ENCODE measurements at places on chromosomes 5 and 9.

GRCh38 chr5:5318426-5319190 lies 103.9 kb upstream of the ICE1 start:
- DNase-seq, result no peak

- DNase-seq, result no peak
Observed at GRCh38 chr5:135396459-135397055, 2.5 kb downstream of the MACROH2A1 start.

DNA sequence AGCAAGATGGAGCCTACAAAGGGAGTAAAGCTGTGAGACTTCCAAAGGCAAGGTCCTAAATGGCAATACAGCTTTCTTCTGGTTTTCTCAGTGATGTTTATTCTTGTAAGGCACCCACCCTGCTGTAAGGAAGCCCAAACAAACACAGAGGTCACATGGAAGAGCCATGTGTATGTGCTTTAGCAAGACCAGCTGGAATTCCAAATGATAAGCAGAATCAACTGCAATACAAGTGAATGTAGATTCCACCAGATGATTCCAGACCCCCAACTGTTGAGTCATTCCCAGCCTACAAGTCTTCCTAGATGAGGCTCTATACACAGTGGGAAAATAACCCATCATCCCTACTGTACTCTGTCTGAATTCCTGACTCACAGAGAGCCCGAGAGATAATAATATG lies 122.8 kb downstream of the DEPDC1B start:
- DNase-seq, result no peak

DNA sequence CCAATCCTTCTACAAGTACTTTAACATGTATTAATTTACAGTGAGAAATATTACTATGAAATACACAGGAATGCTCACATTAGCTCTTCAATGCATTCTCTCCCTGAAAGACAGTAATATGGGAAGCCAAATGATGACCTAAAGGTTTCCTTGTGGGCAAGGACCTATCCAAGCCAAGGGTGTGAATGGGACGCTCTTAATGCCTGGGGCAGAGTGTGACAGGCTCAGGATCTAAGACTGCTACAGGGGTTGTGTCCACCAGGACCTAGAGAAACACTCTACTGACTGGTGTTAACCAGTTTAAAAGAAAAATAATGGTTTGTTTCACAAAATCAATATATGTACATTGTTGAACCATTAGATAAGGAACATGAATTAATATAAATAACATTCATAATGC lies 158.7 kb downstream of the FGF1 start:
- DNase-seq, result no peak

DNA sequence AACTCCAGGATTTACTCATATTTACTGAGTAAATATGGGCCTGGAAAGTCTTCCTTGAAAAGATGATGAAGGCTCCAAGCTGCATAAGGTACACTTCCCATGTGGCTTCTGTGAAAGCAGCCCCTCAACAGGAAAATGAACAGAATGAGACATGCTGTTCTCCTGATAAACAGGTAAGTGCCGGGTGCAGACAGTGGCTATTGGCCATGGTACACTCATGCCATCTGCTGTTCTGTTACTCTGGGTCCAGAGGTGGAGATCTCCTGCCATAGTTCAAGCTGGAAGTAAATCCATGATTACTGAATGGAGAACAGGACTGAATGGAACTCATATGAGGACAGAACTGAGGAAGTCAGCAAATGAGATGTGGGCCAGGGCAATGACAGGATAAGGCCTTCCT lies 103.6 kb downstream of the SLIT3 start:
- DNase-seq, result peak; percentile 45

GRCh38 chr5:122385808-122386207 lies 73.8 kb downstream of the SNCAIP start:
- no peak for DNase-seq

DNA sequence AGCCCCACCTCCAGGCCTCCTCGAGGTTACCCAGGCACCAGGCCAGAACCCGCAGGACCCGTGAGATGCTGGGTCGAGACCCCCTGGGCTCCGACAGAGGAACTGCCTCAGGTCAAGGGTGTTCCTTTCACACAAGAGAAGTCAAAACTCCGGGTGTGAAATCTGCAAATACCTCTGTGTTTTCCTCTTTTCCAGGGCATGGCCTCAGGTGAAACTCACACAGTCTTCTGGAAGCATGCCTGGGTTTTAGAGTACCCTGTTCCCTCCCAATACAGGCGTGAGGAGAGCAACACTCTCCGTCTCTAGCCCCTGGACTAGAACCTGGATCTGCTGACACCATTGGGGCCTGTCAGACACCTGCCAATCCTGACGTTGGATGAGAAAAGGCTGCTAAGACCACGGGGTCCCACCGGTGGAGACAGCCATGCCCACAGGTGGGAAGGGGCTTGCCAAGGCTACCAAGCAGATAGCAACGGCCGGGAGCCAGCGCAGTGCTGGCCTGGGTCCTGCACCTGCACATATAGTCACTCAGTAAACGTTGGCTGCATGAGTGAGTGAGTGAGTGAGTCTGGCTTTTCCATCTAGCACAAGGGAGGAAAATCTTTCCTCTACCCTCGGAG lies 182.0 kb upstream of the PPP1R26 start:
- DNase-seq, result no peak

DNA sequence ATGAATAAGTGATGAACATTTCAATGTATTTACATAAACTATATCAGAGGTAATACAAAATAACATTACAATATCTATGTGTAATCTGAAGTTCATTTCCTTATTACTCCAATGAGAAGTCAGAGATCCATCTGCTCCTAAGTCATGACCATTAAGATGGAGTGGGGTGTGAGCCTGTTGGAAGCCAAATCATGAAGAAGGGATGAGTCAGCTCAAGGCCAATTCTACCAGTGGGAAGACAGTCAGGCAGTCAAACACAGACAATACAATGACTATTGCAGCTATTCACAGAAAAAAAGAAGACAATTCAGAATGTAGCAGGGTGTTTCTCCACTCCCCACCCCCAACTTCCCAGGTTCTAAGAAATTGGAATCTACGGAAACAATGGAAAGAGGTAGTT lies 155.0 kb downstream of the NFIB start:
- DNase-seq, result no peak

GRCh38 chr9:75000835-75001234 lies 27.3 kb downstream of the CARNMT1 start:
- no peak for DNase-seq

DNA sequence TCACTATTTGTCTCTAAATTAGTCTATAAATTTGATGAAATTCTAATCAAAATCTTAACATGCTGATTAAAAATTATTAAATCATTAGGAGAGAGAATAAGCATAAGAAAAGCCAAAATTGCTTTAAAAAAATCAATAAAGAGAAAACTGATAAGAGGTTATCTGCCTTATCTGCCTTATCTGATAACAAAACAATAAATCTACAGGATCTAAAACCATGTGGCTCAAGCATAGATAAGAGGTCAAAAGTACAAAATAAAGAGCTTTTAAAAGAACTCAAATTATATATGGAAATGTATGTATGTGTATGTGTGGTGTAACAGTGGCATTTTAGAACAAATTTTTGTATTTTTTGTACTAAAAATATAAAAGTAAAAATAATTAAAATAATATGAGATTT lies 18.6 kb downstream of the TRIM14 start:
- DNase-seq, result no peak

GRCh38 chr9:23777328-23777727 lies 48.7 kb downstream of the ELAVL2 start:
- DNase-seq, result no peak

- DNase-seq, result no peak
Observed at GRCh38 chr9:137369061-137369787, 53.7 kb downstream of the EXD3 start.

DNA sequence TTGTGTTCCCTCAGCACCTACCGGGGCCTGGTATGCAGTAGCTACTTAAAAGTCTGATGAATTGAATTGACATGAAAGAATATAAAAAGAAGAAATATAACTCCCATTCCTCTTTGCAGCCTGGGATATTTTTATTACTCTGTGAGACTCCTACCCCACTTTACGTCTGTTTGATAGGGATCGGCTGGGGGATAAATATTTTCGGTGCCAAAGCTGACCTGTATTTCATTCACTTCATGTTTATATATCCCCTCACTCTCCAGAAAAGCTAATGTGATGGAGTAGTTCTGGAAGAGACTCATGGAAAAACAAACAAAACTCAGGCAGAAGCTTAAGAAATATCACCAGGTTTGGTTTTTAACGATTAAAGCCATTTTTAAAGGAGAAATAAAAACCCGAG lies 108.2 kb upstream of the TBC1D2 start:
- no peak for DNase-seq

- no peak for DNase-seq
Observed at GRCh38 chr9:137982200-137982599, 104.6 kb downstream of the CACNA1B start.

- no peak for DNase-seq
Observed at GRCh38 chr5:4164167-4164566, 568.5 kb downstream of the IRX1 start.

- DNase-seq, result no peak
Observed at GRCh38 chr5:51380603-51381207, 2.5 kb upstream of the ISL1 start.

- DNase-seq, result no peak
Observed at GRCh38 chr5:82246960-82247574, 31.1 kb downstream of the RPS23 start.

DNA sequence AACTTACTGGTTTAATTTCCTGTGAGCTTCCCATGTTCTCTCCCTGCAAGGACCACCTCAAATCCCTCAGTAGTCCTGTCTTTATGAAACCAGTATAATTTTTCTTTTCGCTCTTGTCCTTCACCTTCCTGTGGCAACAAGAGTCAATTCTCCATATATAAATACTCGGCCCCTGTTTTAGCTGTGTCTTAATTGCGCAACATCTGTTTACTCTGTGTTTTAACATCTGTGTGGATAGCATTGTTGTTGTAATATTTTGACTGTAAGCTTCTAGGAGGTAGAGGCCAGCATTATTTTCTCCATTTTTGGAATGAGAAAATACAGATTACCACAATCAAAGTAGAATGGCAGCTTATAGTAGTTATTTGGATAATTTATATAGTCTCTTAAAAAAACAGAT lies 30.2 kb upstream of the CDKN2B start:
- no peak for DNase-seq

DNA sequence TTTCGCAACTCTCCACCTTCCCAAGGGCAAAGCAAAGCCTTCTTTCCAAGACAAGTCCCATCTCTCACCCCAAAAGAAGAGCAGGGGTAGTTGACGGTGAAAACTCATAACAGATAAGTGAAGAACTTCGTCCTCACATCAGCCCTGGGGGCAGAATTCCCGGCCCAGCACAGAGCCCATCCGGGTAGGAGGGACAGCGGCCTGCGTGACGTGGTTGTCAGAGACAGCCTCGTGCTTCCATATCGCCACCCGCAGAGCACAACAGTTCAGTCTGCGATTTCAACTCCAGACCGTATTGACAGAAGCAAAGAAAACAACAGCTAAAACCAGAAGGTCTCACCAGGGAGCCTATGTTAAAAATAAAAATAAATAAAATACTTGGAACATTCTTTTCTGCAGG lies 273.2 kb downstream of the SYK start:
- DNase-seq, result no peak

GRCh38 chr5:31671339-31671741 lies 32.4 kb downstream of the PDZD2 start:
- peak; percentile 79 for DNase-seq

GRCh38 chr9:27340961-27341511 lies 44.1 kb upstream of the EQTN start:
- peak; percentile 71 for DNase-seq

GRCh38 chr9:99826579-99826978 lies 4.9 kb downstream of the NR4A3 start:
- DNase-seq, result no peak

DNA sequence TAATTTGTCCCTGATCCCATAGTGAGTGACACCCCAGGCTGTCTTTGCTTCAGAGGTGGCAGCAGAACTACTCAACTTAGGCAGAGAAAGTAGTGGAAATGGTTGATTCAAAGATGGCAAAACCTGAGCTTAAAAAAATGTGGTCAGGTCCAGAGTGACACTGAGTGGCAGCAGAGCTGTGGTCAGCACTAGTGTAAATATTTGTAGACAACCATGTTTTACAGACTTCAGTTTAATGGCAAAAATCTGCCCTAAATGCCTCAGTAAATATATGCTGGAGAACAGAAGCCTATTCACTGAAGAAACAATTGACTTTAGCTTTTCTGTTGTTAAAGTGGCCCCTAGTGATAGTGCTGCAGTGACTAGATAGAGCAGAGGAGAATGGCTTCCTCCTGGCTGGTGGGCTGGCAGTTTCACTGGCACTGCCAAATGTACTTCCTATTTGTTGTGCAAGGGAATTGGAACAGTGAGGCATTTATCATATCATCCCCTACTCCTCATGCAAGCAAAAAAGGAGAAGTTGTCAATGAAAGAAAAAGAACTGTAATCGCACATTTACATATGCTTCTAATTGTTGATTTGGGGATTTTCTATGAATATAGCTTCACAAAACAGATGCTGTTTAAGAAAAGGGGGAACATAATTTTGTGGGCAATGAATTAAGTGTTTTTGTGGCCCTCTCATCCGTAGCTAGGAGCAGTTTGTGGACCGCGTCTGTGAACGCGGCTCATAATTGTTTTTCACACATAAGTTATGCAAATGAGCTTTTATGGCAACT lies 12.0 kb downstream of the PBX3 start:
- peak; percentile 91 for DNase-seq

GRCh38 chr9:26301046-26301445 lies 591.6 kb downstream of the CAAP1 start:
- DNase-seq, result no peak

DNA sequence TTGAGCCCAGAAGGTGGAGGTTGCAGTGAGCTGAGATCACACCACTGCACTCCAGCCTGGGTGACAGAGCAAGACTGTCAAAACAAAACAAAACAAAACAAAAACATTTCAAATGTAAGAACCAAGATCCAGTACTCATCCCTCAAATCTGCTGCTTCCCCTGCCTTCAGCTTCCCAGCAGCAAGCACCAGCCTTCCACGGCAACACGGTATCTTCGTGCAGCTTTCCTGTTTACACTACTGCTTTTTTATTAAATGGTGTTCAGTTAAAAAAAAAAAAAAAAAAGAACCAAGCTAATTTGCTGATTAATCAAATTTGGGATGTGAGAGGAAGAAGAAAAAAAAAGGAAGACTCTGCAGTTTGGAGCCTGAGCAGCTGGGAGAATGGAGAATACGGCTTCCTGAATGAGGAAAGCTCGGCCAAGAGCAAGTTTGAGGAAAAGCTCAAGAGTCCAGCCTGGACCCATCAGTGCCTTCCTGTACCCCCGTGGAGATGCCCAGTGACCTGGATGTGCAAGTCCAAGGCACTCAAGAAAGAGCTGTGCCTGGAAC lies 28.0 kb upstream of the SLC2A8 start:
- no peak for DNase-seq

DNA sequence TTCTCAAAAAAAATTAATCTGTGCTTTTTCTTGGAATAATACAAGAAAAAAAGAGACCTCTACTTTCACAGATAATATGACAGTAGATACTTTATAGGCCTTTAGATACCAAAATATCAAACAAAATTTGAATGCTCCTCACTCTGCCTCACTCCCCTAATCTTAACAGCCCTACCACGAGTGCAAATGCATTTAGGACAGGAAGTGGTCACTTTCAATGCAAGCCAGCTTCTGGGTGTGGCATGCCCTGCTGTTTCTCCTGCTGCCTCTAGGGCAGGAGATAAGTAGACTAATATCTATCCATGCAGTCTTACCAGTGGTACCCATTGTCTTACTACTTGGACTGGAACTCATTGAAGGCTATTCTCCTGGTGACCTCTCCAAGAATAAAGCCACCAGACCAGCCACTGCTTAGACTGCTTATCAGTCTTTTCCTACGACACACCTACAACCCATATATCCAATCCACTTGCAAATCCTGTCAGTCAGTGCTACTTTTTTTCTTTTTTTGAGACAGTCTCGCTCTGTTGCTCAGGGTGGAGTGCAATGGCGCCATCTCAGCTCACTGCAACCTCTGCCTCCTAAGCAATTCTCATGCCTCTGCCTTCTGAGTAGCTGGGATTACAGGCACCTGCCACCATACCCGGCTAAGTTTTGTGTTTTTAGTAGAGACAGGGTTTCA lies 23.0 kb downstream of the FRRS1L start:
- DNase-seq, result no peak

All from Ammon's horn (tissue), 1 donor.